Transverse colon (tissue), 4 donors: ENCODE measurements at places on chromosomes 11 and 22.

GRCh38 chr11:70579316-70579955 lies 181.1 kb downstream of the CTTN start:
- no peak overlapping the region for H3K4me3 ChIP-seq
- DNase-seq: no peak
- no peak overlapping the region for H3K27ac ChIP-seq
- H3K36me3 ChIP-seq: no peaks in the 10 kb centered on the region

DNA sequence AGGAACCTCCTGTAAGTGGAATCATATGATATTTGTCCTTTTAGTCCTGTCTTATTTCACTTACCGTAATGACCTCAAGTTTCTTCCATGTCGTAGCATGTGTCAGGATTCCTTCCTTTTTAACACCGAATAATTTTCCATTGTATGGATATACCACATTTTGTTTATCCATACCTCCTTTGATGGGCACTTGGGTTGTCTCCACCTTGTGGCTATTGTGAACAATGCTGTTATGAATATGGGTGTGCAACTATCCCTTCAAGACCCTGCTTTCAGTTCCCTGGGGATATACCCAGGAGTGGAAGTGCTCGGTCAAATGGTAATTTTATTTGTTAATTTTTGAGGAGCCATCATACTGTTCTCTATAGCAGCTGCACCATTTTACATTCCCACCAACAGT lies 244.9 kb upstream of the BLID start:
- H3K4me3 ChIP-seq: no peak overlapping the region
- no peaks in the 10 kb centered on the region for H3K27me3 ChIP-seq
- no peak for DNase-seq
- no peaks in the 10 kb centered on the region for H3K36me3 ChIP-seq
- H3K27ac ChIP-seq: no peak overlapping the region

GRCh38 chr11:43200031-43200430 lies 111.8 kb upstream of the API5 start:
- no peak for DNase-seq
- no peak overlapping the region for H3K27ac ChIP-seq
- no peaks in the 10 kb centered on the region for H3K27me3 ChIP-seq

DNA sequence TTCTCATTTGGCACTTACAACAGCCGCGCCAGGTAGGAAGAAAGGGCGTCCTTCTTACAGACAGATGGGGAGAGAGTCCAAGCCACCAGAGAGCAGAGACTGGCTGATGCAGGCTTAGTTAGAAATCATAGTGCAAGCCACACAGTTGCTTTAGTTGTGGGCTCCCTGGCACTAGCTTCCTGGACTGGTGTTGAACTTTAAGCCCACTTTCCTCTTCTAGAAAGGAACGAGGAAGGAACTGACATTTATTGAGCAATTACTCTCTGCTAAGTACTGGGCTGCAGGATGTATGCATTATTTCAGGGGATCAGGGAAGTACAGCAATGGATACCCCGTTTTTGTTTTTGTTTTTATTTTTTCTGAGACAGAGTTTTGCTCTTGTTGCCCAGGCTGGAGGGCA lies 3.0 kb downstream of the BACE1 start:
- no peak overlapping the region for H3K4me3 ChIP-seq
- peaks cover 16% of the 10 kb centered on the region for H3K4me1 ChIP-seq
- H3K27ac ChIP-seq: no peak overlapping the region
- H3K36me3 ChIP-seq: no peaks in the 10 kb centered on the region
